GDM1 (cell line): ENCODE measurements at places on chromosomes 7 and 10.

DNA sequence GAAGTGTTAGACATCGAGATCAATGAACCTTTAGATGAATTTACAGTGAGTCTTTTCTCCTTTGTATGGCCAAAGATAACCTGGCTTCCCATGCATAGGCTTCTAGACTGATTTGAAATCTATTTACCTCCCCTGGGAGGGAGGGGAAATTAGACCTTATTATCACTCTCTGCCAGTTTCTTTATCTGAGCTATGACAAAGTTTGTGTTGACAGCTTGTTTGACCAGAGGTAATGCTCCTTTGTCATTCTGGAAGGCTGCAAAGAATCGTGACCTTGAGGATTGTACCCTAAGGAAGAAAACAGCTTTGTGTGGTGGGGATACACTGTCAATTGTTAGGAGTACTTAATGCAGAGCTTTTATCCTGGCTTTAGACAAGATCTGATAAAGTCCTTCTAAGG is 36.4 kb downstream of the RBM33 start:
- no peak for DNase-seq

DNA sequence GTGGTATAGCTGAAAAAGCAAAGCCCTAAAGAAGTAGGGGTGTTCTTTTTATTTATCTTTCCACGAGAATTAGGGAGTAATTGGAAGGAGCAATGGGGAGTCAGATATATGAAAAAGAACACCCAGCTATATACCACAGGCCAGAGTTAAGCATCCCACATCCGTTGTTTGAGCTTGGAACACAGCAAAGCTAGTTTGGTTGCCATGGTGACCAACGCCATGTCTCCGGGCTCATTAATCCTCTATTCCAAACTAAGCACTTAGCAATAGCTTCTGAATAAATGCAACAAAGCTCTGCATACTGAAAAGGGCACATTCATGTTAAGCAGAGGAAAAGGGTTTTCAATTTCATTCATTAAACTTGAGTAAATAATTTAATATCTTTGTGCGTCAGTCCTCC is 23.5 kb downstream of the ASB4 start:
- DNase-seq, result no peak

- DNase-seq, result no peak
Measured at GRCh38 chr7:79927116-79927515, 207.5 kb upstream of the GNAI1 start.

- no peak for DNase-seq
Measured at GRCh38 chr7:30068117-30068516, 39.9 kb downstream of the PLEKHA8 start.

DNA sequence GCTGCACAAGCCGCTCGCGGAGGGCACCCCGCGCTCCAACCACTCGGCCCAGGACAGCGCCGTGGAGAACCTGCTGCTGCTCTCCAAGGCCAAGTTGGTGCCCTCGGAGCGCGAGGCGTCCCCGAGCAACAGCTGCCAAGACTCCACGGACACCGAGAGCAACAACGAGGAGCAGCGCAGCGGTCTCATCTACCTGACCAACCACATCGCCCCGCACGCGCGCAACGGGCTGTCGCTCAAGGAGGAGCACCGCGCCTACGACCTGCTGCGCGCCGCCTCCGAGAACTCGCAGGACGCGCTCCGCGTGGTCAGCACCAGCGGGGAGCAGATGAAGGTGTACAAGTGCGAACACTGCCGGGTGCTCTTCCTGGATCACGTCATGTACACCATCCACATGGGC is 50.0 kb downstream of the FIGNL1 start:
- DNase-seq, result no peak

- DNase-seq, result no peak
Measured at GRCh38 chr10:131675104-131675503, 225.7 kb upstream of the PPP2R2D start.

GRCh38 chr7:88156356-88156755 is 63.5 kb downstream of the SRI start:
- DNase-seq, result no peak
